Upper lobe of right lung (tissue), 1 donor: ENCODE measurements at places on chromosomes 2 and 18. TPM values are rescaled to one million over a fixed set of nuclear protein-coding genes. Genes with fewer than 3 reads are reported as not detected.
A peak's percentile ranks its signal among the peaks of the same experiment; 100 is the strongest.

GRCh38 chr2:239465017-239466001, 64.5 kb upstream of the HDAC4 start:
- no peaks in the 10 kb centered on the region for H3K36me3 ChIP-seq
- peak overlapping the region; percentile 77 for H3K27ac ChIP-seq
- peak; percentile 90 for DNase-seq

DNA sequence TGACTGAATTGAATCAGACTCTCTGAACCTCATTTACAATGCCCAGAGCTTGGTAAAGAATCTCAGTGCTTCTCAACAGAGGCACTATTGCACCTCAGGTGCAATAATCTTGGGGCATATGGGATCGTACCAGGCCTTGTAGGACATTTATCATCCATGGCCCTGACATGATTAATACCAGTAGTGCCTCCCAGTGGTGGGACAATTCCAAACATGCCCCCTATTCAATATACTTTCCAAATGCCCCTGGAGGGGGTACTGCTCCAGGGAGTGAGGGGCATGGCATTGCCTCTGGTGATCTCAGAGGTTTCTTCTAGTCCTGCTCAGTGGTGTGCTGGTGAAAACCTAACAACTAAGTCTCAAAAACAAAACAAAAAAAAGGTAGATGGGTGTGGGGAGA, 174.9 kb upstream of the SMAD2 start:
- no peak for DNase-seq
- no peaks in the 10 kb centered on the region for H3K36me3 ChIP-seq
- H3K4me3 ChIP-seq: no peak overlapping the region
- peaks cover 4% of the 10 kb centered on the region for H3K4me1 ChIP-seq
- no peak overlapping the region for H3K27ac ChIP-seq
- H3K27me3 ChIP-seq: no peaks in the 10 kb centered on the region

GRCh38 chr18:41311571-41312547, 643.2 kb upstream of the PIK3C3 start:
- H3K4me3 ChIP-seq: no peak overlapping the region
- H3K27me3 ChIP-seq: no peaks in the 10 kb centered on the region
- H3K36me3 ChIP-seq: no peaks in the 10 kb centered on the region
- H3K27ac ChIP-seq: no peak overlapping the region
- no peak for DNase-seq

- DNase-seq: no peak
- H3K4me3 ChIP-seq: no peak overlapping the region
- peaks cover 9% of the 10 kb centered on the region for H3K27me3 ChIP-seq
- H3K36me3 ChIP-seq: no peaks in the 10 kb centered on the region
These were observed 31.8 kb downstream of the SALL3 start for GRCh38 chr18:79011300-79011870.

DNA sequence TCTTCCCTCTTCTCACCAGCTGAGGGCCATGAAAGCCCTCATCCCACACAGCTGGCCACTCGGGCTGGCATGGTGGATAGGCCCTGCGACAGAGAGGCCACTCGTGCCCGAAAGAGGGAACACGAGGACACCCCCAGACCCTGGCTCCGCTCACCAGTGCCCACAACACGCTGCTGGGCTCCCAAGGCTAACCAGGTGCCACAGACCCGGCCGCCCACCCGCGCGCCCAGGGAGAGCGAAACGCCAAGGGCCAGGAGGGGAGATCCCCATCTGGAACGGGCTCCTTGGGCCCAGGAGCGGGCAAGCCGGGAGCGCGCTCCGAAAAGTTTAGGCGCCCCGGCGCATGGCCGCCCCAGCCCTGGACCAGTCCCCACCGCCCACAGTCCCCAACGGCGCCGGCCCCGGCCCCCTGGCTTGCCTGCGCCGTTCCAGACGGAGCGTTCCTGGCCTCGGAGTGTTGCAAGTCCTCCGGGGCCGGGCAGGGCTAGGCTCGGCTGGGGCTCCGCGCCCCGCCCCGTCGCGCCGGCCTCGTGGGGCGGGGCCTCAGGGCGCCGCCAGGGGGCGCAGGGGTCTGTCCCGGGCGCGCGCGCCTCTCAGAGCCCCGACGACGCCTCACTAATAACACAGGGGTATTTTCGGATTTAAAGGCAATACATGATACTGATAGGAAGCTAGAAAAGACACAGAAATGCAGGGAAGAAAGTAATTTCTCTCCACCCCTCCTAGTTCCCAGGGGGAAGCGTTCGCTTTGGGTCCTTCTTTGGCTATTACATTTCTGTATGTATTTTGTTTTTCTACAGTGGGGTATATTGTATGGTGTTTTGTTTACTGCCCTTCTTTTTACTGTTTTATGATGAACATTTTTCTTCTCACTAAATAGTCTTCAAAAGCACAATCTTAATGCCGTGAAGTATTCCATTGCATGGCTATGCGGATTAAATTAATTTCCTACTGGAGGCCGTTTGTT, at the start of gene TMBIM1:
TSS of gene TMBIM1 (minus strand) at position 456 of the 967 bp plus-strand sequence. CDS start 10,362 bp downstream, outside the sequence.
- H3K4me3 ChIP-seq: peak within 1 kb of the TSS; percentile 89
- no peaks in the 10 kb centered on the region for H3K36me3 ChIP-seq
- peaks cover 72% of the 10 kb centered on the region for H3K4me1 ChIP-seq
- peak within 1 kb of the TSS; percentile 98 for H3K27ac ChIP-seq

DNA sequence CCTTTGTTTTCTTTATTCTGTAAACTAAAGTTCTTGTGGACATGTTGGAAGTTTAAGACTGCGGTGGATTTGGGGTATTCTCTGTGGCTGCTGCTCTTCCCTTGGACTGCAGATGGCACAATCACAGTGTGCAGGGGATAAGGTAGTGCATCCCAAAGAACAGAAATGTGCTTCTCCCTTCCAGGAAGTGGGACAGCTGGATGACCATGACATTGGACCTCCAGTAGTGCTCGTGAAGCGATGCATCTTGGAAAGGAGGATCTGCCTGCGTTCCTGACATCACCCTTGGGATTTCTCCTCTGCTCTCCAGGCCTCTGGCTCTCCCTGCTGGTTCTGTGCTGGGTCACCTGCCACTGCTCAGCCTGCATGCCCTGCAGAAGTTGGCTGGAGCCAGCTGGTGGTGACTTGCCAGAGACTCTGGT, 109.9 kb downstream of the SLC4A3 start:
- H3K27ac ChIP-seq: no peak overlapping the region
- DNase-seq: no peak
- H3K27me3 ChIP-seq: peaks cover 4% of the 10 kb centered on the region
- H3K36me3 ChIP-seq: no peaks in the 10 kb centered on the region
- no peaks in the 10 kb centered on the region for H3K4me1 ChIP-seq
- H3K4me3 ChIP-seq: no peak overlapping the region

DNA sequence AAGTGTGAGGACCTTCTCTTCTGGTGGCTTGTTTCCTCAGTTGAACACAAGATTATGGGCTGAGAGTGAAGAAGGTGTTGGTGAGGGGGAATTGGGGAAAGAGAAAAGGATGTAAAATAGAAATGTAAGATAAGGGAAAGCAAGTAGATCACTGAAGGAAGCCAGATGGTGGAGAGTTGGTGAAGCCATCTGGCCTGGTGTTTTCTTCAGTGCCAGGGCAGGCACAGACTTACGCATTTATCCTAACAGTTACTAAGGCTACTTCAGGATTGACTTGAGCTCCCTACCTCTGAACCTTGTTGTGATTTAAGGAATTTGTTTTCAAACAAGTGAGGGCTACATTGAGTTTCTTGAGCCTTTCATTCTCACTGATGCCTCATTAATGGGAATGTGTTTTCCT, 113.8 kb downstream of the GALNT1 start:
- no peak overlapping the region for H3K4me3 ChIP-seq
- peaks cover 17% of the 10 kb centered on the region for H3K36me3 ChIP-seq
- no peak for DNase-seq
- H3K27ac ChIP-seq: no peak overlapping the region

GRCh38 chr18:12307701-12308385, at the start of gene TUBB6:
Gene TUBB6, plus strand, starts transcription at chr18:12308241. Its CDS starts 52 bp downstream, at chr18:12308293.
- H3K36me3 ChIP-seq: peaks cover 19% of the 10 kb centered on the region
- peak within 1 kb of the TSS; percentile 96 for H3K27ac ChIP-seq
- peaks cover 19% of the 10 kb centered on the region for H3K4me1 ChIP-seq
- DNase-seq: peak; percentile 88

- H3K4me3 ChIP-seq: no peak overlapping the region
- H3K36me3 ChIP-seq: no peaks in the 10 kb centered on the region
- H3K27me3 ChIP-seq: no peaks in the 10 kb centered on the region
- no peaks in the 10 kb centered on the region for H3K4me1 ChIP-seq
- no peak for DNase-seq
These were observed 98.2 kb upstream of the SETBP1 start for GRCh38 chr18:44582456-44582855.

DNA sequence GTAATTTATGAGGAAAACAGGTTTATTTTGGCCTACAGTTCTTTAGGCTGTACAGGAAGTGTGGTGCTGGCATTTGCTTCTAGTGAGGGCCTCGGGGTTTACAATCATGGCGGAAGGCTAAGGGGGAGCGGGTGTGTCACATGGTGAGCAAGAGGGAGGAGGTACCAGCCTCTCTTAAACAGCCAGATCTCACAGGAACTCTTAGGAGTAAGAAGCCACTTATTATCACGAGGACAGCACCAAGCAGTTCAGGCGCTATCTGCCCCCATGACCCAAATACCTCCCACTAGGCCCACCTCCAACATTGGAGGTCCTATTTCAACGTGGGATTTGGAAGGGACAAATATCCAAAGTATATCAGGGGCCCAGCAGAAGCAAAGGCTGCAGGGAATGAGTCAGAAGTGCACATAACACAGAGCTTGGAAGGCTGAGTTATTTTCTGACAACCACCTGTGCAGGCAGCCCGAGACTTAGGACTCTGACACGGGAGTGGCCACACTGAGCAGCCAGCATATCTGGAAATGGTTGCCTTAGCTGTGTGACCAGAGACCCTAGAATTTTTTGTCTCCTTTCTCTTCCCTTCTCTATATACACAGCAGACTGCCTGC, 170.9 kb downstream of the PRPF40A start:
- no peak for DNase-seq
- no peaks in the 10 kb centered on the region for H3K27me3 ChIP-seq
- no peak overlapping the region for H3K4me3 ChIP-seq
- no peaks in the 10 kb centered on the region for H3K36me3 ChIP-seq
- peaks cover 10% of the 10 kb centered on the region for H3K4me1 ChIP-seq

DNA sequence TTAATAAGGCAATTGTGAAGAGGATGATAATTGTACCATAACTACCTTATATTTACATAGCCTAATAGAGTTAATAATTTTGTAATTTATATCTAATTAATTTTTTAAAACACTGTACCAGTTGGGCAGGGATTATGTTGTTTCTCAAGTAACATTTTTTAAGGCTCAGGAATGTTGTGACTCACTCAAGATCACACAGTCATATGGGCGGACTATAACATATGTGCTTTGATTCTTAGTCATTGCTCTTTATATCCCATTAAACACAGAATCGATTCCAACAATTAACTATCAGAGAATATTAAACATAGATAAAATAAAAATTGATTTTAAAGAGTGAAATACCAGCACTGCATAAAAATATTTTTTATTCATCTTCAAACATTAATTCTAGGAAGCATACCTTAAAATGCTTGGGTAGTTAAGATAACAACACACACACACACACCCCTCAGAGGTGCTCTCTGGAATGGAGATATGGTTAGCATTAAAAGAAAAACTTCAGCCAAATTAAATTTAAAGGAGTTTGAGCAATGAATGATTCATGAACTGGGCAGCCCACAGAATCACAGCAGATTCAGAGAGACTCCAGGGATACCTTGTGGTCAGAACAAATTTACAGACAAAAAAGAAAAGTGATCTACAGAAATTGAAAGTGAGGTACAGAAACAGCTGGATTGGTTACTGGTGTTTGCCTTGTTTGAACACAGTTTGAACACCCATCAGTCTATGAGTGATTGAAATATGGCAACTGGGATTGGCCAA, 869.4 kb upstream of the ID2 start:
- H3K27ac ChIP-seq: no peak overlapping the region
- no peaks in the 10 kb centered on the region for H3K36me3 ChIP-seq
- no peak overlapping the region for H3K4me3 ChIP-seq
- no peak for DNase-seq
- no peaks in the 10 kb centered on the region for H3K4me1 ChIP-seq

- H3K36me3 ChIP-seq: no peaks in the 10 kb centered on the region
- H3K27ac ChIP-seq: no peak overlapping the region
- no peak overlapping the region for H3K4me3 ChIP-seq
- DNase-seq: no peak
- H3K4me1 ChIP-seq: no peaks in the 10 kb centered on the region
These were observed 37.0 kb upstream of the MEP1B start for GRCh38 chr18:32152705-32153448.

APCDD1 gene
- total RNA-seq: 27.6 TPM

PDE1A gene
- total RNA-seq: 6.3 TPM

QPCT gene
- total RNA-seq: 4.9 TPM

C18orf32 gene
- total RNA-seq: 53.2 TPM

LTBP1 gene
- total RNA-seq: 36.0 TPM

CD28 gene
- total RNA-seq: 2.5 TPM
